Activated naive CD8-positive, alpha-beta T cell treated with anti-CD3 and anti-CD28 coated beads, Interleukin-2, amount 10 ng/mL, durations not matched to agents 7 days and 5 days (primary cell): ENCODE measurements at places on chromosomes 1 and 21.
A peak's percentile ranks its signal among the peaks of the same experiment; 100 is the strongest.

- peaks cover 9% of the 10 kb centered on the region for H3K27me3 ChIP-seq
- H3K36me3 ChIP-seq: no peaks in the 10 kb centered on the region
- no peak overlapping the region for H3K27ac ChIP-seq
- DNase-seq: no peak
- H3K4me1 ChIP-seq: peaks cover 1% of the 10 kb centered on the region
Measured at GRCh38 chr1:156908955-156909354, 11.5 kb upstream of the LRRC71 start.

GRCh38 chr1:63693944-63694571 lies 79.8 kb upstream of the ROR1 start:
- H3K4me3 ChIP-seq: no peak overlapping the region
- no peak overlapping the region for H3K27ac ChIP-seq
- DNase-seq: no peak
- no peaks in the 10 kb centered on the region for H3K27me3 ChIP-seq
- H3K36me3 ChIP-seq: no peaks in the 10 kb centered on the region

DNA sequence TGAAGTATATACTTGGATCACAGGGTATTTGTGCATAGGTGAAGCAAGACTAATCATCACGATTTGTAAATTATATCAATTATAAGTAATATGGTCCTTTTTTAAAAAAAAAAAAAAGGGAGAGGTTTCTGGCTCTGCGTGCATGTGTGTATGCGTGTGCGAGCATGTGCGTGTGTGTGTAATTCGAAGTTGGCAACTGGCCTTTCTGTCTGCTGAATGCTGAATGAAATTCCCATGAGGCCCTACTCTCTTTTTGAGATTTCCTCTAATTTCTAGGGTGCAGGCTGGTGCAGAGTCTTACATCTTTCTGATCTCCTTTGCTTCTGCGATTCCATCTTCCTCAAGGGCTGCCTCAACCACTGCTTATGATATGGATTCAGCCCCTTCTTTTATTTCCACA lies 212.2 kb downstream of the URB2 start:
- no peak overlapping the region for H3K4me3 ChIP-seq
- peaks cover 4% of the 10 kb centered on the region for H3K4me1 ChIP-seq
- no peak for DNase-seq
- no peaks in the 10 kb centered on the region for H3K36me3 ChIP-seq
- peaks cover 25% of the 10 kb centered on the region for H3K27me3 ChIP-seq

DNA sequence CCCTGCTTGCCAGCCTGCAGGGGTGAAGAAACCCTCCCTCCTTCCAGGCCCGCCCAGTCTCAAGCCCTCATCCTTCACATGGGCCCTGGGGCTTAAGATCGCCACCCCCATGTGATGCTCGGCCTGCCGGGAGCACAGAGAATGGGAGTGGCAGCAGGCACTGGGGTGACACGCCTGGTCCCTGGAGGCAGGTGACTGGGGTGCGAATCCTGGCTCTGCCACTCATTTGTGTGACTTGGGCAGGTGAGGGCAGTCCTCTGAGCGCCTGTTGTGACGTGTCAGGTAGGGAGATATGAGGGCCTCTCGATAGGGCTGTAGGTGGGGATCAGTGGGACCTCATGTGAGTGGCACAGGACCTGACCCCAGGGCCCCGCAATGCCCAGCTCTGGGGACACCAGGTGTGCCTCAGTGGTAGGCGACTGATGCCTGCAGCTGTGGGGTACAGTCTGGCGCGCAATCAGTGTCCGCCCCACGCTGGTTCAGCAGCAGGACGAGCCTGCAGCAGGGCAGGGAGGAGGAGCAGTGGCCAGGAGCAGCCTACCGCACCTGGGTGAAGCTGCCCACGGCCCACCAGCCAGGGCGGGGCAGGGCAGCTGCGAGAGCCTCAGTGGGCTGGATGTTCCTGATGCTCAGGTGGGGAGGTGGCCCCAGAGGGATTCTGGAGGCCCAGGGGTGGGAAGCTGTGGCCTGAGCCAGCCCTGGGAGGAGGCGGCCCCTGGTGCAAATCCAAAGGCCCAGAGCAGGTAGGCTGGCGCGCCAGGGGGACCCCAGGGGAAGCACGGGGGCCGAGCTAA lies 6.2 kb downstream of the SH2D5 start:
- peaks cover 5% of the 10 kb centered on the region for H3K4me1 ChIP-seq
- no peak overlapping the region for H3K4me3 ChIP-seq
- peak; percentile 28 for DNase-seq
- H3K36me3 ChIP-seq: no peaks in the 10 kb centered on the region

DNA sequence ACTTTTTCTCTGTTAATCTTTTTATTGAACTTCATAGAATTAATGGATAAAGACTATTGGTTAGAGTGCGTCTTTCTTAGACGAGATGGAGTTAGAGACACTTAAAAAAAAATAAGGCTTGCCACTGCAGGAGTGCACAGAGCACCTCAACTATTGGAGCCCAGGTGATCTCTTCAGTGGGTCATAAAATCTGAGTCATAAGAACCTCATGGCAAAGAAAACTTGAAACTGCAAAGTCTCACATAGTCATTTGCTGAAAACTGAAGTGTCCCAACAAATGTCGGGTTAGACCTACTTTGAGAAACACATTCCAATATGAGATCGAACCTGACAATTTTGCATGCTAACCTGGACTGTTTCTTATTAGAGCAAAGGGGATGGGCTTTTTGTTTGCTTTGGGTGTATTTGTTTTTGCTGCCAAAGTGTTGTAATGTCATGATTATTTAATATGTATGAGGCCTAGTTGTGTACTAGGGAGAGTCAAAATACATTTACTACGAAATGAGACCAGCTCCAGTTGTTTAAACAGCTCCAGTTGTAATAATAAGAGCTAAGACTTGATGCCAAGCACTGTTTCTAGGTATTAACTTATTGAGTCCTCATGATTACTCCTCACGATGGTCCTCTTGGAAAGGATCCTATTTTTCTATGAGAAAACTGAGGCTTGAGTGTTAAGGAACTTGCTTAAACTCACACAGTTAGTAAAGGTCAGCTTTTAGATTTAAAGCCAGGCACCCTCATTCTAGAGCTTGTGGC lies 65.1 kb downstream of the DDR2 start:
- no peaks in the 10 kb centered on the region for H3K4me1 ChIP-seq
- no peaks in the 10 kb centered on the region for H3K36me3 ChIP-seq
- peaks cover 9% of the 10 kb centered on the region for H3K27me3 ChIP-seq
- H3K4me3 ChIP-seq: no peak overlapping the region
- H3K27ac ChIP-seq: no peak overlapping the region
